ENCODE measurements at places on chromosomes 11 and 22.

GRCh38 chr11:78961937-78962701 lies 387.5 kb upstream of the NARS2 start:
- peak; percentile 43 for DNase-seq

DNA sequence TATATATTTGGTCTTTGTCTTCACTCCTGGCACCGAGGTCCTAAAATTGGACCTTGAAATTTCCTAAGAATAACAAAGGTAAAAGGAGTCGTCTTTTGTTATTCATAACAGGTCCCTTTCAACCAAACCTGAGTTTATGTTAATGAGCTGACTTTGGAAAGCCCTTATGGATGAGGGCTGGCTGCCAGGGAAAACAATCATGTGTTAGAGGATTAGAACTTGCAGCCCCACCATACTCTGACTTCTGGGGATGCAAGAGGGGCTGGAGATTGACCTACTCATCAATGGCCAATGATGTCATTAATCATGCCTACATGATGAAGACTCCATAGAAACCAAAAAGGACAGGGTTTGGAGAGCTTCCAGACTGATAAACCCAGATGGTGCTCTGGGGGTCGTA lies 118.9 kb downstream of the MRTFA start:
- DNase-seq, result no peak

DNA sequence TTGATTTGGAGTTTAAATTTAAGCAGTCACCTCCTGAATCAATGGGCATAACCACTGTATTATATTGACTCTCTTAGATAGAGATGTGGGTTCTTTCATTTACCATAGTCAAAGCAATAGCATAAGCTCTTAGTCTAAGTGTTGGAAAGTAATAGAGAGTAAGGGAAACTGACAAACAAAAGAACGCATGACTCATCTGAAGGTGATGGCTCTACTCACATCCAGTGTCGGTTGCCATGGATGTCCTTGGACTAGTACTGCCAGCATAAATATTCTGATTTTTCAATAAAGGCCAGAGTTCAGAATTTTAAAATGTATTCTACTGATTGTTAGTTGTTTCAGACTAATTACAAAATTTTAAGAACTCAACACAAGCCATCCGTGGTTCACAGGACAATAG lies 444.9 kb upstream of the DDI1 start:
- DNase-seq, result no peak

DNA sequence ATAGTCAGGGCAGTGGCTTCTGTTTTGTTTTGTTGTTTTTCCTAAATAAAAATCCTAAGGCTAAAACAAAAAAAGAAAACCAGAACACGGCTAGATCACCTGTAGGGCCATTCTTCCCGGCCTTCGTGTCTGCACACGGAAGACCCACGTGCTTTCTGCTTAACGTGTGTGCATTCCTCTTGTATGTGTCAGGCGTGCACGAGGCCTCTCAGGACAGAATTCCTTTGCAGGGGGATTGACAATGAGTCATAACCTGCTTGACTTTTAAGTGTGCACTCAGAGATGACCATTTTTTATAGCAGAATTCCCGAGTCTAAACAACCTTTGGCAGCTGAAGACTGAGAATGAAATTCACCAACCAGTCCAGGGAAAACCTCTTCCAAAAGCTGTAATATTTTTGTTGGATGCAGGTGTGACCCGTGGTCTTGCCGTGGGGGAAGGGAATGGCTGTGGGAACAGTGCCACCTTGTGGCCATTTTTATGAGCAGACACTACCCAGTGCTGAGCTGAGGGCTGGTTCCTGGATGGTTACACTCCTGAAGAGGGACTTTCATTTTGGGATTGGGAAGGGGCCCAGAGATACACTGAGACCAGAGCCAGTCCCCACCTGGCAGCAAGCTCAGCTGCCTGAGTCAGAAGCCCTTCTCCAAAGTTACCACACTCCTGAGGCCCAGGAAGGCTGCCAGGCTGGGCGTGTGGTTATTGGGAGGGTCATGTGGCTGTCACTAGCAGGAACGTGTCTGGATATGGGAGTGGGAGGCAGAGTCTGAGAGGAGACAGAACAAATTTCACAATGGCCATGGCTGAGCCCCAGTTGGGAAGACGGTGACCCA lies 35.7 kb upstream of the DKK3 start:
- DNase-seq, result peak; percentile 83

GRCh38 chr11:100555931-100556330 lies 131.2 kb upstream of the ARHGAP42 start:
- DNase-seq, result no peak

DNA sequence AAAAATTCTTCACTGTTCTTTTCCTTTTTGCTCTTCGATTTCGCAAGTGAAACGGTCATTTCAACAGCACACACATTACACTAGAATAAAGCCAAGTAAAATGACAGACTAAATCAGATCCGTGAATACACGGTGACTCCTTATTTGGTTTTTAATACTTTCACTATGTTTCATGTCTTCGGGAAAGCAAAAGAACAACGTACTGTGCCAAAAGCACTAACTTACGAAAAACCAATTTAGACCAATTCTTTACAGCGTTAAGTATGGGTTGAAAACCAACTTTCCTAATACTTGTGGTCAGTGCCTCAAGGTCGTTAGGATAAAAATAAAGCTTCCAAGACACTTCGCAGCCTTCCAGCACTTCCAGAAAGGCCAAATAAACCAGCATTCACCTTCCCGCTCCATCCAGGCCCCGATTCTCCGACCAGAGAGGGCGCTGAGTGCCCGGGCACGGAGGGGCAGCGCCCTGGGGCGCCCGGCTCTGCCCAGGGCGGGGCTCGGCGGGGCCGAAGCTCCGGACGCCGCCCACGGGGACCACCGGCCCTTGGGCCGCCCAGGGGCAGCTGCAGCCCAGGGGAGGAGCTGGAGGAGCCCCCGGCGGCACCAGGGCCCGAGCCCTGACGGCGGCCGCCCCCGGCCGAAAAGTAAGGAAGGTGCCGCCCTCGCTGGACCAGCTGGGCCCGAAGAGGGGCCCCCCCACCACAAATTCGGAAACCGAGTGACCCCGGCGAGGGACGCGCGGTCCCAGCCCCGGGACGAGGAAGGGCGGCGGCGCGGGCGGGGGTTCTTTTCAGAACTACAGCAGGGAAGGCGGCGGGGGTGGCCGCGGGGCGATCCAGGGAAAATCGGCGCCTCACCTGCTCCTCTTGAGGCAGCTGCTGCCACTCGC lies 499 bp downstream of the ATL3 start:
- DNase-seq, result peak; percentile 60

GRCh38 chr11:113908098-113908497 lies 3.5 kb downstream of the HTR3B start:
- DNase-seq, result no peak

- no peak for DNase-seq
Observed at GRCh38 chr11:43922295-43922648, 20.2 kb upstream of the C11orf96 start.

- no peak for DNase-seq
Observed at GRCh38 chr11:29318134-29318845, 698.5 kb downstream of the KCNA4 start.

DNA sequence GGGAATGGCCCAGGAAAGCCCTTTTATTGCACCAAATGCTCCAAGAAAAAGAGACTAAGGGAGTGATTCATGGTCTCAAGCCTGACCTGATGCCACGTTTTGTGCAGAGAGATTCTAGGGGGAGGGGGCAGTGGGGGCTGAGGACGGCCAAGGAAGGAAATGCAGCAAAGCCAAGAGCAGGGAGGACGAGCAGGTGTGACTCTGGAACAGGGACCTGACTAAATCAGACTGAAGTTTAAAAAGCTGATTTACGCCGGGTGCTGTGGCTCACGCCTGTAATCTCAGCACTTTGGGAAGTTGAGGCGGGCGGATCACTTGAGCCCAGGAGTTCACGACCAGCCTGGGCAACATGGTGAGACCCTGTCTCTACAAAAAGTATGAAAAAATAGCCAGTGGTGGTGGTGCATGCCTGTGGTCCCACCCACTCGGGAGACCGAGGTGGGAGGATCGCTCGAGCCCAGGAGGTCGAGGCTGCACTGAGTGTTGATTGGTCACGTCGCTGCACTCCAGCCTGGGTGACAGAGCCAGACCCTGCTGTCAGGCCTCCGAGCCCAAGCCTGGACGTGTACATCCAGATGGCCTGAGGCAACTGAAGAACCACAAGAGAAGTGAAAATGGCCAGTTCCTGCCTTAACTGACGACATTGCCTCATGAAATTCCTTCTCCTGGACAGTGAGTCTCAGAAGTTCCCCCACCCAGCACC lies 10.8 kb upstream of the IFITM3 start:
- DNase-seq, result no peak

DNA sequence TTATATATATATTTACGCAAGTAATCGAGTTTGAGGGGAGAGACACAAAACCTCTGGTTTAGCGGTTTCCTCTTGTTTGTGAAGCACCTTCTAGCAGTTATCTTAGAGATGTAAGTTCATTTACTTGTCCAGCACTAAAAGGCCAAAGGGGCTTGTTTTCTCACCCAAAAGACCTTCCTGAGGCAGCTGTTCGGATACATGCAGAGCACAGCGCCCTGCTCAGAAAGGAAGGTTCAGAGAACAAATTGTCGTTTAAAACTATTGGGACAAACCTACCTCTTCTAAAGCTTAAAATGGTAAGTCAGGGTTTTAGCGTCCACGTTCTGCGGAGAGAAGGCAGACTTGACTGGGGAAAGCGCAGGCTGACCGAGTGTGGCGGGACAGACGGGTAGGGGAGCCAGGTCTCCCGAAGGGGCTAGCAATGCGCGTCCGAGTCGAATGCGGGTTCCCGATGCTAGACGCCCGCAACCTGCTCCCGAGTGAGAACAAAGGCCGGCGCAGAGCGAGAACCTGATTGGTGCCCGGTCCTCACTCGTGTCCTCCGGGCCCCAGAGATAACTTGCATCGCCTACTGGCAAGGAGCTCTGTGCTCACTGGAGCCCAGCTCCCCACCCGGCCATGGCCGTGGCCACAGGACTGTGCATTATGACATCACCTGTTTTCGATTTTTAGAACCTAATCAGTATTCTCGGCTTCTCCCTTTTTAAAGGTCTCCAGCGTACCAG lies 1.0 kb upstream of the SESN3 start:
- peak; percentile 91 for DNase-seq

GRCh38 chr11:122127020-122127419 lies 11.0 kb upstream of the BLID start:
- no peak for DNase-seq

DNA sequence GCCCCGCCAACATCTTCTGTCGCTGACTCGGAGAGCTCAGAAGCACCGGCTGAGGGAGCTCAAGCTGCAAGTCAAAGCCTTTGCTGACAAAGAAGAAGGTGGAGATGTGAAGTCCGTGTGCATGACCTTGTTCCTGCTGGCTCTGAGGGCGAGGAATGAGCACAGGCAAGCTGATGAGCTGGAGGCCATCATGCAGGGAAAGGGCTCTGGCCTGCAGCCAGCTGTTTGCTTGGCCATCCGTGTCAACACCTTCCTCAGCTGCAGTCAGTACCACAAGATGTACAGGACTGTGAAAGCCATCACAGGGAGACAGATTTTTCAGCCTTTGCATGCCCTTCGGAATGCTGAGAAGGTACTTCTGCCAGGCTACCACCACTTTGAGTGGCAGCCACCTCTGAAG lies 6.7 kb downstream of the RAG1 start:
- DNase-seq, result no peak

DNA sequence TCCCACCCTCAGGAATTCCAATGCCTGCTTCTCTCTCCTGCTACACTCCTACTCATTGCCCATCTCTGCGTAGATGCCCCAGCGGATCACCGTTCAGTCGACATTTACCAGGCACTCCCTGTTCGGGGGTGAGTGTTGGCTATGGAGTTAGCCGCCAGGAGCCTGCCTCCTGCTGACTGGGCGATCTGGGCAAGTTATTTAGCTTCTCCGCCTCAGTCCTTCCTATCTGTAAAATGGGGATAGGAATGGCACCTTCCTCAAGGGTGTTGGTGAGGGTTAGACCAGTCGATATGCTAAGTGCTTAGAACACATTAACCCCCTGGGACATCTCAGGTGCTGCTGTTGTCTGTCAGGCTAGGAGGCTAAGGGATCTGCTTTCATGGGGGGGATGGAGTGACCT lies 30.9 kb downstream of the FADD start:
- no peak for DNase-seq

GRCh38 chr11:1879342-1879940 lies 12.3 kb downstream of the PRR33 start:
- peak; percentile 22 for DNase-seq

DNA sequence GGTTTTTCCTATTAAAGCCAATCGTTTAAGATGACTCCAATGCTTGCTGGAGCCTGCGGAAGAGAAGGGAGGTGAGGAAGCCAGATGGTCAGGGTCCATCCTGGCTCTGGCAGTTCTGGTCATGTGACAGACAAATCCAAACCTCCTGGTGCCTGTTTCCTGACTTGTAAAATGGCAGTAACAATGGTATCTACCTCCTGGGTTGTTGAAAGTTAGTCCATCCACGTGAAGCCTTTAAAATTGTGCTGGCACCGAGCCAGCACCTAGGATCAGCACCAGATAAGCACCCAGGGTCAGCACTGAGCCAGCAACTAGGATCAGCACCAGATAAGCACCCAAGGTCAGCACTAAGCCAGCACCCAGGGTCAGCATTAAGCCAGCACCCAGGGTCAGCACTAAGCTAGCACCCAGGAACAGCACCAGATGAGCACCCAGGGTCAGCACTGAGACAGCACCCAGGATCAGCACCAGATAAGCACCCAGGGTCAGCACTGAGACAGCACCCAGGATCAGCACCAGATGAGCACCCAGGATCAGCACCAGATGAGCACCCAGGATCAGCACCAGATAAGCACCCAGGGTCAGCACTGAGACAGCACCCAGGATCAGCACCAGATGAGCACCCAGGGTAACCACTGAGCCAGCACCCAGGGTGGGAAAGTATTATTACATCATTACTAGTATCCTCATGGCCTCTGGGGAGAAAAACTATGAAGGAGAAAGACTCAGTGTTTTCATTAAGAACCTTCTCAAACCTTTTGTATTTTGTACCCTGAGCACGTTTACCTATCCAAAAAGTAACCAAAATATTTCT lies 17.2 kb downstream of the KIAA0930 start:
- no peak for DNase-seq
